Mesothelial cell of epicardium (in vitro differentiated cells): ENCODE measurements at places on chromosomes 6 and 20.

- DNase-seq: no peak
Observed at GRCh38 chr6:33428224-33428965, 8.5 kb downstream of the SYNGAP1 start.

GRCh38 chr6:101458826-101459225 lies 65.3 kb downstream of the GRIK2 start:
- DNase-seq: no peak

GRCh38 chr6:165774903-165775601 lies 112.0 kb upstream of the PDE10A start:
- no peak for DNase-seq

DNA sequence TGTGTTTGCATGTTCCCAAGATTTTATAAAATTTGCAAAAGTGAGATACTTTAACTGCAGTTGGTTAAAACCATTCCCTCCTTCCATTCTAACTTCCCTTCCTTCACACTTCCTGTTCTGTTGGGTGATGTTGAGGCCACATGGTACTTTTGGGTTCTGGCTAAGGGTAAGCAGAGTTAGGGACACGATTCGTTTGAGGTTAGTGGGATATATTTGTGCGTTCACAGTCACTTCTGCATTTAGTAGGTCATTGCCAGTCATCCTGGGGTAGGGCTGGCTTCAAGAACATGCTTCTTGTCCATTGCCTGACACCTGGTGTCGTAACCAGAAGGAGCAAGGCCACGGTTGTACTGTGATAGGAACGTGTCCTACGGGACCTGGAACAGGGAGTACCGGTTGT lies 340.1 kb downstream of the ZFAND3 start:
- DNase-seq: no peak

DNA sequence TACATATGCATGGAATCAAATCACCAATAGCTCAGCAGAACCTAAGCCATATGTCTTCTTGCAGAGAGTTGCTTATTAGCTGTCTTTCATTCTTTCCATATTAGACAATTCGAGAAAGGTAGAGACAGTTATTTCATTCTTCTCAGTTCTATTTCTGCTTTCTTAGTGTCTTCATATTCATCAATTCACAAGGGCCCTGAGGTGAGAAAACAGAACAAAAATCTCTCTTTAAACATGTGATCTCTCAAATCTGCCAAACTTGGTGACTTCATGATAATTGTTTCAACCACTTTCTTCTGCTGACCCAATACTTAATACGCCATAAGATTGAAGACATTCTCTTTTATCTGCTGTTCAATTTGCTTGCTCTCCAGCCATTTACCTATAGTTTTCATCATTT lies 229.7 kb upstream of the MARCKS start:
- no peak for DNase-seq

DNA sequence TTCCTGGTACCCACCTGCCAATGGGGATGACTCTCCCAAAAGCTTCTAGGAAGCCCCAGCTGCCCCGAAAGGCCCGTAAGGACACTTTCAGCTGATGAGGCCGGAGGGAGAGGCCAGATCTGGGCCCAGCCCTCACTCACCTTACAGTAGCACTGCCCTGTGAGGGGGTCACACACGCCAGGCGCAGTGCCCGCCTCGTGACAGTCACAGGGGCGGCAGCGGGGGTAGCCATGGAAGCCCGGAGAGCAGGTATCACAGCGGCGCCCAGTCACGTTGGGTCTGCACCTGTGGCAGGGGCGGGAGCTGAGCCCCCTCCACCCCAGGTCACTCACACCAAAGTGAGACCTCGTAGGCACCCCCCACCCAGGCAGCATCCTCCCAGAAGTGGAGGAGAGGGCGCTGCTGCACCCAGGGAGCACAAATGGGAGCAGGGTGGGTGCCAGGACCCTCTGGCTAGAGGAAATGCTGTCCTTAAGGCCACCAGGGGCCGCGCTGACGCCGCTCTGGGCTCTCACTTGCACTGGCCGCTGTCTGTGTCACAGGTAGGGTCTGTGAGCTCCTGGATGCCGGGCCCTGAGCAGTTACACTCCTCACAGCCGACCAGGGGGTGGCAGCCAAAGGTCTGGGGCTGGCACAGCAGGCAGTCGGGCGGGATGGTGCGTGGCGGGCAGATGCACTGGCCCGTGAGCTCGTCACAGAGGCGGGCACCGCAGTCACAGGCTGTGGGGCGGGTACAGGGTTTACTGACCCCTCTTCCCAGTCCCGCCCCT lies 25.1 kb downstream of the ADRM1 start:
- no peak for DNase-seq

GRCh38 chr20:63890201-63890576 lies 4.7 kb upstream of the DNAJC5 start:
- DNase-seq: no peak

- DNase-seq: no peak
Observed at GRCh38 chr20:16040742-16041141, 532.5 kb downstream of the KIF16B start.

GRCh38 chr6:18053078-18053477 lies 65.6 kb upstream of the KIF13A start:
- no peak for DNase-seq

GRCh38 chr6:29709188-29709587 lies 14.0 kb upstream of the HLA-F start:
- DNase-seq: no peak

GRCh38 chr6:150691463-150691862 lies 91.8 kb downstream of the PLEKHG1 start:
- no peak for DNase-seq

GRCh38 chr20:21322083-21322710 lies 19.1 kb downstream of the XRN2 start:
- DNase-seq: no peak
